ENCODE measurements at places on chromosomes 13 and 19. TPM values are rescaled to one million over a fixed set of nuclear protein-coding genes. Genes with fewer than 3 reads are reported as not detected.

WDR88 gene
- total RNA-seq = not detected

C19orf38 gene
- total RNA-seq = 0.15 TPM

CEACAM16 gene
- not detected for total RNA-seq

APOC4 gene
- not detected for total RNA-seq

JAK3 gene
- total RNA-seq = 1.3 TPM

ANKRD10 gene
- total RNA-seq = 55.5 TPM

INSR gene
- 19.9 TPM for total RNA-seq

GRK1 gene
- total RNA-seq = not detected

DPY19L3 gene
- total RNA-seq = 29.8 TPM

HSPB6 gene
- total RNA-seq = 44.7 TPM

CAPN12 gene
- total RNA-seq = 0.08 TPM

CYP2B6 gene
- total RNA-seq = not detected

ZNF625 gene
- 6.1 TPM for total RNA-seq

LENG9 gene
- total RNA-seq = 5.4 TPM

TMTC4 gene
- total RNA-seq = 14.9 TPM

COG3 gene
- total RNA-seq = 19.0 TPM

GJA3 gene
- total RNA-seq = 0.23 TPM

IL11 gene
- total RNA-seq = 0.23 TPM

AMH gene
- 0.38 TPM for total RNA-seq

AMER2 gene
- total RNA-seq = not detected

LYPD3 gene
- not detected for total RNA-seq

SOX1 gene
- total RNA-seq = not detected

CEBPG gene
- 34.4 TPM for total RNA-seq

LILRB3 gene
- not detected for total RNA-seq

IGFL2 gene
- total RNA-seq = not detected

C19orf73 gene
- 0.70 TPM for total RNA-seq

FPR3 gene
- 0.23 TPM for total RNA-seq

DGKH gene
- 5.8 TPM for total RNA-seq

DAND5 gene
- total RNA-seq = not detected

GFY gene
- total RNA-seq = not detected

ZNF221 gene
- 6.3 TPM for total RNA-seq

FGF14 gene
- under 0.01 TPM for total RNA-seq

NKPD1 gene
- 0.08 TPM for total RNA-seq

BBC3 gene
- total RNA-seq = 12.3 TPM

PTH2 gene
- total RNA-seq = not detected

ZNF729 gene
- total RNA-seq = not detected

TMEM59L gene
- total RNA-seq = 0.98 TPM

KLK5 gene
- total RNA-seq = not detected

CD177 gene
- 0.12 TPM for total RNA-seq

GPR4 gene
- not detected for total RNA-seq

Data from smooth muscle cell of the coronary artery (primary cell).